H7 (cell line): ENCODE measurements at places on chromosomes 1 and 21.

DNA sequence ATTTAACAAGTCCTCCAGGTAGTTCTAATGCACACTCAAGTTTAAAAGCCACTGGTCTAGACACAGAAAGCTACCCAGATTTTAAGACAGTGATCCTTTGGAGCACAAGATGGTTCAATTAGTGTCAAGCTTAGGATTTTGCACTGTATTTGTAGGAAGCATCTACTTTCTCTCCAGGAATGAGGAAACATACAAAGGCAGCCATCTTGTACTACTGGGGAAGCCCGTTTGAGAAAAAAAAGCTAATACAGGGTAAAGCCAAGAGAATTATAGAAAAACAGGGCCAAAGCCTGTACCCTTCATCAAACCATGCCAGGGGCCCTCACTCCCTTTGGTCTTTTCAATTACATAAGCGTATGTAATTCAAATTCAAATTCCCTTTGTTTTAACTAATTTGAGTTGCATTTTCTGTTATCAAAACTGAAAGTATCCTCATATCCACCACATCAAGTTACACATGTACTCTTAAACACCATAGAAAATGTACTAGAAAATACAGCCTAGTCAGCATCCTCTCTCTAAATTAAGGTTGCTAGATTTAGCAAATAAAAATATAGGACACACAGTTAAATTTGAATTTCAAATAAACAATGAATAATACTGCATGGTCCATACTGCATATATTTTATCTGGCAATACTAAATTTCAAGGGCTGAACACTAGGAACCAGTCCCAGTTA lies 17.4 kb downstream of the PIK3R3 start:
- no peak for DNase-seq

DNA sequence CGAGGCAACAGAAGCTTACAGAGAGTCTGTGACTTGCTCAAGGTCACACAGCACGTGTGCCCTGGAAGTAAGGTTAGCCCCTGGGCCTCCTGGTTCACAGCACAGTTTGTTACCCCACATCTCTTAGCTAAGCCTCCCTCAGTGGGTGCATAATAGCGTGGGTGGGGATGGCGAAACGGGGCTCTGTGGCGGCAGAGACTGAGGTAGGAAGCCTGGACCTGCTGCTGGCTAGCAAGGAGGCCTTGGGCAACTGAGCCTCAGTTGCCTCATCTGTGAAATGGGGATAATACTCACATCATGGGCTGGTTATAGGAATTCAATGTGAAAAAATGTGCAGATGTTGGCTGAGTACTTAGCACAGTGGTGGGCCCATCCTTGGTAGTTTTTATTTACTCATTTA lies 596 bp downstream of the PADI4 start:
- DNase-seq: no peak

GRCh38 chr1:42449256-42449655 lies 6.6 kb downstream of the ZMYND12 start:
- DNase-seq: no peak

GRCh38 chr1:38899560-38899959 lies 18.2 kb upstream of the GJA9 start:
- DNase-seq: no peak

GRCh38 chr1:221118938-221119320 lies 239.7 kb downstream of the HLX start:
- no peak for DNase-seq

GRCh38 chr1:226983992-226984364 lies 43.9 kb downstream of the COQ8A start:
- no peak for DNase-seq

DNA sequence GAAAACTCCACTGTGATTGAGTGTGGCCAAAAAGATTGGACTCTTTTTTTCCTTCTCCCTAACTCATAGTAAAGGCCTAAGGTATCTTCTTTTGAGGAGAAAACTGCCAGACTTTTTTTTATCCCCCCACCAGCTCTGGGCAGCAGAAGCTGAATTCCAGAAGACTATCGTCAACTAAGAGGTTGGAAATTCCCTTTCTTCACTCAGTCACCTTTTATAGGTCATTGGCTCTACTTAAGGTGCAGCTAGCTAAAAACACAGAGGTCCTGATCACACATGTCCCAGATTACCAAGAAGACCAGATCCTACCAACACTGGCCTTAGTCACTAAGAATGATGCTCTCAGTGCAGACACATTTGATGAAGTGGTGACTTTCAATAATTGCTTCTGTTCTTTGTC lies 1441.2 kb downstream of the PLA2G4A start:
- DNase-seq: no peak

DNA sequence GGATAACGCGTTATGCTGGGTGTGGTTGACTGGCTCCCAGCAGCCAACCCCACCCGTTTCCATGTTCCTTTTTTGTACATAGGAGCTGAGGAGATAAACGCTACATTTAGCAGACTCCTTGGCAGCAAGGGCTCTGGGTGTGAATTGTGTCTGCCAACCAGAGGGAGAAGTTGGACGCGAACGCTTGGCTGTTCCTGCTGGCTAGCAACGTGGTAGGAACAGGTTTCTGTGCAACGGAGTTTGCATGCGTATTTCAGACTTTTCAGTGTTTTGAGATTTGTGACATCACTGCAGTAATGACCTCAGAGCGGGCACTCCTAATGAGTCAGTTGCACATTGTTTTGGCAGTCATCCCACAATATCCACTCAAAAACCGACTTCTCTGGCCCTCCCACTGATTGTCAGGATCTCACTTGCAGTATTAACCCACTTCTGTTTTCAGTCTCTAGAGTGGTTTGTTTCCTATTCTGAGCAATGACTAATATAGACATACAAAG lies 98.7 kb upstream of the RGS1 start:
- no peak for DNase-seq

GRCh38 chr1:187985897-187986654 lies 1157.3 kb downstream of the PLA2G4A start:
- no peak for DNase-seq

GRCh38 chr1:79716447-79716846 lies 709.9 kb upstream of the ADGRL4 start:
- peak; percentile 0 for DNase-seq

DNA sequence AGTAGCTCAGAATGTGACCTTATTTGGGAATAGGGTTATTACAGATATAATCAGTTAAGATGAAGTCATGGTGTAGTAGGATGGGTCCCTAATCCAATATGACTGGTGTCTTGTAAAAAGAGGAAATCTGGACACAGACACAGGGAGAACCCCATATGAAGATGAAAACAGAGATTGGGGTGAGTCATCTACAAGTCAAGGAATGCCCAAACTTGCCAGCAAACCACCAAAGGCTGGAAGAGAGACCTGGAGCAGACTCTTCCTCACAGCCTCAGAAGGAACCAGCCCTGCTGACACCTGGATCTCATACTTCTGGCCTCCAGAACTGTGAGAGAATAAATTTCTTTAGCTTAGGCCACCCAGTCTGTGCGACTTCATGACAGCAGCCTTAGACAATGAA lies 29.9 kb downstream of the KRTAP19-8 start:
- DNase-seq: no peak

GRCh38 chr1:62590255-62590969 lies 6.9 kb upstream of the ANGPTL3 start:
- DNase-seq: no peak

GRCh38 chr1:229732061-229732460 lies 106.0 kb downstream of the URB2 start:
- DNase-seq: no peak

- DNase-seq: peak; percentile 93
These were observed 62.7 kb downstream of the ADARB1 start for GRCh38 chr21:45136927-45137611.

DNA sequence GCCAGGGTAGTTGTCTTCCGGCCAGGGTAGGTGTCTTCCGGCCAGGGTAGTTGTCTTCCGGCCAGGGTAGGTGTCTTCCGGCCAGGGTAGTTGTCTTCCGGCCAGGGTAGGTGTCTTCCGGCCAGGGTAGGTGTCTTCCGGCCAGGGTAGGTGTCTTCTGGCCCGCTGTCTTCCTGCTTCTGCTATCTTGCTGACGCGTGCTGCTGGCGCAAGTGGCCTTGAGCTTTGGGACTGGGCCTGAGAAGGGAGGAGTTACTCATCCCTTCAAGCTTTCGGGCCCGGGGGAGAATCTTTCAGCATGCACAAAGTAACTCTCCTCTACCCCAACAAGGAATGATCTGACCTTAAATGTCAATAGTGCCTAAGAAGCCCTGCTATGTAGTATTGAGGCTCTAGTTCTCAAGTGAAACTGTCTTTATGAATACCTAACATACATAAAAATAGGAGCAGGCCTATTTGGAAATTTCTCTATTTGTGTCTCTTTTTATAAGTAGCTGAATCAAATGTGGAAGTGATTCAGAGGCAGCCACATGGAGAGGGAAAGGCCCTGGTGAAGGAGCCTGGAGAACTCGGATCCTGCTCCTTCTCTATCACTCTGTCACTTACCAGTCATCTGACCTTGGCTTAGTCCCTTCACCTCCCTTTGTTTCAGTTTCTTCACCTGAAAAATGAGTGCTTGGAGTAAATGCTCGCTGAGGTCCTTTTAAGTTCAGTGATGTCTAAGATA lies 65.6 kb downstream of the RGL1 start:
- no peak for DNase-seq

DNA sequence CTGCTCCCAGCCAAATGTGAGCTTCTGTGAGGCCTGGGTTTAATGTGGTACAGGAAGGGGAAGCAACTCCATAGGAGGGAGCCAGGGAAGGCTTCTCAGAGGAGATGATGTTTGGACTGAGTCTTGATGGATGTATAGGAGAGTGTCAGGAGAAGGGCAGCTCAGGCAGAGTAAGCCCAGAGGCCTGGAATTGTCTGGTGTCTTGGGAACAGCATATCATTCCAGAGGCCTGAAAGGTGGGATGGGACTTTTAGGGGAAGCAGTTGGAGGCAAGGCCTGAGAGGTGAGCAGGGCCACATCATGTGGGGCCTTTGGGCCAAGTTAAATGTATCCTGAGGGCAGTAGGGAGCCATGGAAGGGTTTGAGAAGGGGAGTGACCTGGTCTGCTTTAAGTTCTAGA lies 148.6 kb upstream of the WNT4 start:
- peak; percentile 14 for DNase-seq

DNA sequence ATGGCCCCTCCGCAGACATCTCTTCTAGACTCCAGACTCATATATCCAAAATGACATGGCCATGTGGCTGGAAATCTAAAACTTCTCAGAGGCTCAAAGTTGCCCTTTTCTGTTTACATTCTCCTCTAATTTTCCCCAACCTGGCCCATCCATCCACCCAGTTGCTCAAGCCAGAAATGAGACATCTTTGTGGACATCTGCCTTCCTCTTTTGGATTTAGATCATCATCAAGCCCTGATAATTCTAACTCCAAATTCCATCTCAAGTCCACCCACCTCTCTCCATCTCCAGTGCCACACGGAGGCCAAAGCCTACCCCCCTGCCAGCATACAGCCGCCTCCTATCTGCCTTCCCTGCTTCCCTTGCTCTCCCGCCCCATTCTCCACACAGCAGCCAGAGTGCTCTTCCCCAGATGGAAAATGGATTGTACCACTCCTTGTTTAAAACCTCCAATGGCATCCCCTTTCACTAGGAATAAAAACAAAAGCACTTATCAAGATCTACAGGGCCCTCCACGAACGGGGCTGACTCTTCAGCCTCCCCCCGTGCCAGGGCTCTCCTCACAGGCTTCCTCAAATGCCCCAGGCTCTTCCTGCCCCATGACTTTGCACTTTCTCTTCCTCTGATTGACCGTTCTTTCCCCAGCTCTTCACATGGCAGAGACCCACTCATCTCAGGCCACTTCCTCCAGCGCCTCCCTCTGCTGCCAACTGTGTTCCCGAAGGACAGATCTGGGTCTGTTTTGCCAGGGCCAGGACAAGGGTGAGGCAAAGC lies 40.1 kb downstream of the SYT6 start:
- no peak for DNase-seq

GRCh38 chr1:241611063-241611462 lies 29.1 kb downstream of the CHML start:
- peak; percentile 9 for DNase-seq

- DNase-seq: no peak
These were observed 217.5 kb downstream of the LRRIQ3 start for GRCh38 chr1:73980324-73981040.

- peak; percentile 35 for DNase-seq
These were observed 4.7 kb upstream of the SLC19A1 start for GRCh38 chr21:45546636-45547544.

DNA sequence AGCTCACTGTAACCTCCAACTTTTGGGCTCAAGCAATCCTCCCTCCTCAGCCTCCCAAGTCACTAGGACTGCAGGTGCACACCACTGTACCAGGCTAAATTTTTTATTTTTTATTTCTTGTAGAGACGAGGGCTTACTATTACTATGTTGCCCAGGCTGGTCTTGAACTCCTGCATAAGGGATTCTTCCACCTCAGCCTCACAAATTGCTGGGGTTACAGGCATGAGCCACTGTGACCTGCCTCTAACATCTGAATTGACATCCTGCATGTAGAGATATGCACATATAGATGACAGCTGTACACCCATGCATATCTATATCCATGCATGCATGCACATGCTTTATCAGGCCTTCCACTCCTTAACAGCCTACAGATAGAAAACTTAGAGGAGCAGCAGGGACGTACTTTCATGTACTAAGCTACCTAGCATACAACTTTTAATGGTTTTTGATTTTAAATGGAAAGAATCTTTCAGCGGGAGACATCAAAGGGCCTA lies 740.9 kb upstream of the TPTE start:
- no peak for DNase-seq

GRCh38 chr21:33302796-33303195 lies 22.0 kb upstream of the IFNAR1 start:
- no peak for DNase-seq

GRCh38 chr1:193661385-193661784 lies 475.0 kb upstream of the B3GALT2 start:
- no peak for DNase-seq

DNA sequence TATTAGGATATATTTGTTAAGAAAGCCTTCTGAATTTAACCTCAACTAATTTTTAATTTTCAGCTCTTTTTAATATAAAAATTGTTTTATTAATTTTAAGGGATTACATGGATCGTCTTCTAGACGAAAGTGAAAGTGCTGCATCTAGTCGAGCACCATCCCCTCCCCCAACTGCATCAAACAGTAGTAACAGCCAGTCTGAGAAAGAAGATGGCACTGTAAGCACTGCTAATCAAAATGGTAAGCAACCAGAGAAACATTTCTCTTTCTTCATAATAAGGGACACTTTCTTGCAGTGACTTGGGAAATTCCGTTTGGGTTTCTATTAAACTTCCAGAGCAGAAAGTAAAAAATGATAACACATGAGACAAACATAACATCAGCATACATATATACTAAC lies 56.9 kb downstream of the MIER1 start:
- DNase-seq: no peak

GRCh38 chr1:233614743-233615521 lies 1.0 kb downstream of the KCNK1 start:
- DNase-seq: peak; percentile 59

DNA sequence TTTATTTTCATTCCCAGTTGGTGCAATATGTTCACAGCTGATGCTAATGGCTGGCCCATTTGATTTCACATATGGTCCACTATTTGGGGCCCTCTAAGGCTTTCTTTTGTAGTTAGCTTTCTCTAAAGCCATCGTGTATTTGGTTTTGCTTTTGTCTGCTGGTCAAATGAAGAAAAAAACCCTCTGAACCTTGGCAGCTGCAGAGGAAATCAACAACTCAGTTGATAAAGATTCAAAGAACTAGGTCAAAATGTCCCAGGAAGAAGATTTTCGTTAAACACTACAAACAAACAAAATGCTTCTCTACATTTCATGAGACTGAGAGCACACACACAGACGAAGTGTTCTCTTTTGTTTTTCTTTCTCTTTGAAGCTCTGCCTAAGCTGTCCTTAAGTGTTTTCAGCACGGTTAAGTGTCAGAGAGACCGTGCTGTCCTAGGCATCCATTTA lies 655.0 kb downstream of the RWDD3 start:
- no peak for DNase-seq

GRCh38 chr1:54792686-54793282 lies 8.3 kb downstream of the TTC22 start:
- DNase-seq: no peak

GRCh38 chr1:190453550-190453949 lies 24.1 kb downstream of the BRINP3 start:
- no peak for DNase-seq
